Stimulated activated CD8-positive, alpha-beta memory T cell treated with anti-CD3 and anti-CD28 coated beads, Interleukin-4, amount 100 ng/mL, for 48 hours (primary cell): ENCODE measurements at places on chromosomes 1 and 21.

- no peak for DNase-seq
These were observed 199.4 kb upstream of the NRIP1 start for GRCh38 chr21:15264084-15264665.

DNA sequence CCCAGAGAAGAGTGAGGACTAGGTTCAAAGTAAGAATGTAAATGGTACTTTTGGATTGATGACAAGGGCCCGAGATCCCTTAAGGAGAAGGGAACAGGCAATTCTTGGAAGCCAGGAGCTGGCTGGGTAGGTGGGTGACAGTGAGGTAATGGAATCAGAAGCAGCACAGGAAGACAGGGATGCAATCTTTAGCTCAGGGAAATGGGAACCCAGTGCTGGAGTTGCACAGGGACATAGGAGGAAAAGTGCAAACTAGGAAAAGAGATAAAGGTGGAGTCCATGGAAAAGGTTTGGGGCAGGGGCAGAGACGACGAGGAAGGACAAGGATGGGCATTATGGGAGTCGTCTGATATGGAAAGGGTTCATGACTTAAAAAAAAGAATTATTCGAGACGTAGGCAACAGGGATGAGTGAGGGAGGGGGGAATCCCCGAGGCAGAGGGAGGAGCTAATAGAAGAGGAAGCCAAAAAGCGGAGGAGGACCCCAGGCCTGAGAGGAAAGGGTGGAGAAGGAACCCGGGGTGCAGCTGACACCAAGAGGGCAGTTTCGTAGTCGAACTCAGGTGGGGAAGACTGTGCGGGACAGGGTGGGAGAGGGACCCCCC lies 495 bp downstream of the PI4KB start:
- DNase-seq, result peak; percentile 73

- no peak for DNase-seq
These were observed 204.7 kb downstream of the HLX start for GRCh38 chr1:221083902-221084301.

GRCh38 chr1:93237021-93237420 lies 56.5 kb downstream of the CCDC18 start:
- DNase-seq, result no peak

- no peak for DNase-seq
These were observed 120.3 kb downstream of the ZBTB18 start for GRCh38 chr1:244171241-244171985.

DNA sequence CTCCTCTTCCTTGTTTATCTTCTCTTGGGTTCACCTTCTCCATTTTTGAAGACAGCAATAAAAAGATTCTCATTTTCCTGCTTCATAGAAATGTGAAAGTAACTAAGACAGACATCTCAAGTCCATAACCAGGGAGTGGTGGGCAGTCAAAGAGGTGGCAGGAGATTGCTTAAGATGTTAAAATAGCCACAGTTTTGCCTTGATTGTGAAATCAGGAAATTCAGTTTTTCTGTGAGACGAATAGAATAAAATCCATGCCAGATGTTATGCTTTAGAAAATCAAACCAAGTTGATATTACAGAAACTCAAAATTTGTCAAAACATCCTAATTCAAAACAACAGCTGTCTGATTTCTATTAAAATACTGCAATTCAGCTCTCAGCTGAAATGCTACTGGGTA lies 57.2 kb downstream of the TNN start:
- DNase-seq, result no peak

DNA sequence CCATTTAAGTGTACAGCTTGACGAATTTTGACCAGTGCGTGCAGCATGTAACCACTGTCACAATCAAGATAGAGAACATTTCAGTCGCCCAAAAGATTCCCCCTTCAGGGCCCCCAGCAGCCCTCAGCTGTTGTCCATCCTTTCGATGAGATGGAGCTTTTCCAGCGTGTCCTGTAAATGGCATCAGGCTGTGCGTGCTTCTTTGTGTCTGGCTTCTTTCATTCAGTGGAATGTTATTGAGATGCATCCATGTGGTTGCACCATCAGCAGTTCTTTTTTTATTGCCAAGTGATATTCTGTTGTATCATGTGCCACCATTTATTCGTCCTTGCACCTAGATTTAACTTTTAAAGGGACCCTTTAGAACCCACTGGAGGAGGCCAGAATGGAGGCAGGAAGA lies 21.9 kb downstream of the UBE2Q1 start:
- DNase-seq, result no peak
